HS-5 (cell line): ENCODE measurements at places on chromosomes 12 and 14.

GRCh38 chr12:45613296-45613695 lies 116.2 kb upstream of the ARID2 start:
- DNase-seq, result no peak

GRCh38 chr12:121114806-121115205 lies 17.9 kb upstream of the P2RX7 start:
- DNase-seq, result no peak

- DNase-seq, result no peak
Measured at GRCh38 chr12:69107541-69107940, 131.8 kb upstream of the CPSF6 start.

DNA sequence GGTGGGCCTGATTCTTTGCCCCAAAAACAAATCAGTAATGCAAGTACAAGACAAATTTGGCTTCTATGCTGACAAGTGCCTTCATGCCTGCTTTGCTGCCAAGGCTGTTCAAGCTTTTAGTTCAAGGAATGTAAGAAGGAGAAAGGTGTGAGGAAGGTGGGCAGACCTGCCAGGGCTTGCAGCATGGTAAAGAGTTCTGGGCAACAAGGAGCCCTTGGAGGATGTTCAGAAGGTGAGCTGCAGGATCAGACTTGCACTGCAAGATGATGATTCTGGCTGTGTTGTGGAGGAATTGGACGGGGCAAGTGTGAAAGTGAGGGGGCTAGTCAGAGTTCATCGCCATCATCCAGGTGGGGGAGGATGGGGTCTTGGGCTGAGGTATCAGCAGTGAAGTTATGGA lies 167.9 kb downstream of the NUAK1 start:
- DNase-seq, result no peak

- no peak for DNase-seq
Measured at GRCh38 chr12:42458575-42458974, 131.0 kb downstream of the PRICKLE1 start.

DNA sequence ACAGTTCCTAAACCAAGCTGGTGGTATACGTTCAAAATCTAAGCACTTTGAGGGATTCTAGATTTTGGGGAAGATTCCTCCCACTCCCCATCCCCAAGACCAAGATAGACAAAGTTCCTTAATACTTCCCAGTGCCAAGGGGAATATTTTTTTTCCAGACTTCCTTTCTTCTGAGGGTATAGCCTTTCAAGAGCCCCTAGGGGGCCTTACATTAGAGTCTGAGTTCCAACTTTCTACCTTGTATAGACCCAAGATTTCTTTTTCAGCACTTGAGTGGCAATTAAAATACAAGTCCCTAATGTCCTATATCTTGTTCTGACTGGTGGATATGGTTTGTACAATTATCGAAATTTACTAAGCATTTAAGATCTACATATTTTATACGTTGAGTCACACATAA lies 28.7 kb upstream of the SOS2 start:
- no peak for DNase-seq

DNA sequence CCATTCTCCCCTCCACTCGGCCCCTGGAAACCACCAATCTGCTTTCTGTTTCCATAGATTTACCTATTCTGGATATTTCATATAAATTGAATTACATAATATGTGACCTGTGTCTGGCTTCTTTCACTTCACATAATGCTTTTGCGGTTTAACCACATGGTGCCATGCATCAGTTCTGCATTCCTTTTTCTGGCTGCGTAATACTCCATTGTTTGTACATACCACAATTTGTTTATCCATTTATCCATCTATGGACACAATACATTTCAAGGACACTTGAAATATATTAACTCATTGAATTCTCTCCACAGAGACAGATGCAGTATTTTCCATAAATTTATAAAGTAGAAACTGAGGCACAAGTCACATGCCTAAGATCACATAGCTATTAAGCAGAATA lies 110.3 kb upstream of the ETV6 start:
- DNase-seq, result no peak

- no peak for DNase-seq
Measured at GRCh38 chr14:22185191-22185590, 403.8 kb downstream of the DAD1 start.

DNA sequence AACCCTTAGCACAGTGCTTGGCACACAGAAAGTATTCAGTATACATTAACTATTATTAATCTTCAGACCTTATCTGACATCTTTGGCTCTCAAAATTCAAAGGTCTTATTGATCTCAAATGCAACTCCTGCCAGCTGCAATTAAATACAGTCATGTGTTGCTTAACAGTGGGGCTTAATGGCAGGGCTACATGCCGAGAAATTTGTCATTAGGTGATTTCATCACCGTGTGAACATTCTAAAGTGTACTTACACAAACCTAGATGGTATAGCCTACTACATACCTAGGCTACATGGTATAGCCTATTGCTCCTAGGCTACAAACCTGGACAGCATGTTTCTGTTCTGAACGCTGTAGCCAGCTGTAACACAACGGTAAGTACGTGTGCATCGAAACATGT lies 156.3 kb upstream of the TMCC3 start:
- no peak for DNase-seq

DNA sequence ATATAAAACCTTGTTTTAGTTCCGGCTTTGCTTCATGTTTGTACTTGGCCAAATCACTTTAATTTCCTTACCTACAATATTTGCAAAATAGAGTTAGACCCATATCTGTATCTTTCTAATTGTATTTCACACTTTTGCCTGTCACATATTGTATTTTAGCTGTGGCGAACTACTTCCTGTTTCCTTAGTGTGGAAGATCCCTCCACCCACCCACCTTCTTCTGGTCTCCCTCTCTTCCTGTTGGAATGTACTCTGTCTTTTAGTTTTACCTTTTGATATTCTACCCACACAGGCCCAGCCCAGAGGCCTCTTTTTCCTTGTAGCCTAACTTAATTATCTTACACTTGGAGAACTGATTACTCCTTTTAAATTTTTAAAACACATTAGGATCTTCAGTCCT lies 78.2 kb downstream of the SCN8A start:
- DNase-seq, result no peak
